HTR-8/SVneo (cell line): ENCODE measurements at places on chromosomes 7 and 10.

- DNase-seq: no peak
Measured at GRCh38 chr10:91105269-91105668, 115.2 kb upstream of the PCGF5 start.

DNA sequence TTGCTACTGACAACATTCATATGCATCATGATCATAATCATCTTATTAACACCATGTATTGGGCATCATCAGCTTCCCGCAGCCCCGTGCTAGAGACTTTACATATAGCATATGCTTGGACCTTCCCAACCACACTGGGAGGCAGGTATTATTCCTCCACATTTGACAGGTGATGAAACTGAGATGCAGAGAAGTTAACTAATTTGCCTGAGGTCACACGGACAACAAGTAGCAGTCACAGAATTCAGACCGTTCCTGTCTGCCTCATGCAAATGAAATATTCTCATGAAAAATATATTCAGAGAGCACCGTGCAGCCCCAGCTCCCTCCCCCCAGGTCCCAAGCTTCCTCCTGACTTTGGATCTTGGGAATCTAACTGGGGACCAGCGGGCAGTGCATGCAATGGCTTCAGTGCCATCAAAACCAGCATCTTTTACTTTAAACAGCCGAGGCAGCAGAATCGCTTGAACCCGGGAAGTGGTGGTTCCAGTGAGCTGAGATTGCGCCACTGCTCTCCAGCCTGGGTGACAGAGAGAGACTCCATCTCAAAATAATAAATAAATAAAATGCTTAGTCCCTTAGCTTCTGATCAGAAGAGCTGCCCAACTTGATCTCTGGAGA, 112.2 kb upstream of the GPR26 start:
- no peak for DNase-seq

DNA sequence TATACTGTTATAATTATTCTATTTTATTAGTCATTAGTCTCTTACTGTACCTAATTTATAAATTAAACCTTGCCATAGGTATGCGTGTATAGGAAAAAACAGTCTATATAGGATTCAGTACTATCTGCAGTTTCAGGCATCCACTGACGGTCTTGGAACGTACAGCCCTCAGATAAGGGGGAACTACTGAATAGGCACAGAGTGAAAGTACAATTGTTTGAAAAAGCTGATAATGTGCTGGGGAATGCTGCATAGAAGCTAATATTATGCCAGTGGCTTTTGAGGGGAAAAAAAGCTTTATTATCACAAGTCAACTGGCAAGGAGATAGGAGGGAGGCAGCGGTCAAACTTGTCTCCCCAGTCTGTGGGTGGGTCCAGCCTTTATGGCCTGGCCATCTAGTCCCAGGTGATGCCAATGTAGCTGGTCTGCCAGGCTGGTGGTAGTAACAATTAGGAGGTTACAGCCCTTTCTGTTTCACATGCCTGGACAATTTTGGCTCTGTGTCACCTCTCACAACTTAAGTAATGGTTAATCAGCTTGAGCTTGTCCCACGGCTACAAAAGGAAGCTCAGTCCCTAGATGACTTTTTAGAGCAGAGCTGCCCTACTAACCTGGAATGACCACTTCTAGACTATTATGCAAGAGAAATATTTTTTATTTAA, 8.3 kb upstream of the FMC1 start:
- DNase-seq: no peak

DNA sequence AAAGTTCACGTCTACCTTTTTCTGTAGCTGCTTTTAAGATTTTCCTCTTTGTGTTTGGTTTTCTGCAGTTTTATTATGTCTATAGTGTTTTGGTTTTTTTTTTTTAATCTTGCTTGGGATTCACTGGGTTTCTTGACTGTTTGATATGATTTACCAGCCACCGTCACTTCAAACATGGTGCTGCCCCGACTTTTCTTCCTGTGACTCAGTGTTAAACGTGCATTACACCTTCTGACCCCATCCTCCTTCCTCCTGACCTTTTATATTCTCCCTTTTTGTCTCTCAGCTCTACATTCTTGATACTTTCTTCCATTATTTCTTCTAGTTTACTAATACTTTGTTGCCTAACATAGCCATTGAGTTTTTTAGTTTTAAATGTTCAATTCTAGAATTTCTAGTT, 61.5 kb downstream of the GNA12 start:
- no peak for DNase-seq

GRCh38 chr7:29482056-29482455, 81.6 kb upstream of the PRR15 start:
- no peak for DNase-seq
